ENCODE measurements at places on chromosomes 5 and 9.

- H3K4me3 ChIP-seq: peak overlapping the region; percentile 98
- H3K36me3 ChIP-seq: peaks cover 9% of the 10 kb centered on the region
- H3K27me3 ChIP-seq: no peaks in the 10 kb centered on the region
- peaks cover 32% of the 10 kb centered on the region for H3K4me1 ChIP-seq
- peak overlapping the region; percentile 85 for H3K27ac ChIP-seq
Measured at GRCh38 chr9:19102181-19102630, 498 bp downstream of the HAUS6 start.

DNA sequence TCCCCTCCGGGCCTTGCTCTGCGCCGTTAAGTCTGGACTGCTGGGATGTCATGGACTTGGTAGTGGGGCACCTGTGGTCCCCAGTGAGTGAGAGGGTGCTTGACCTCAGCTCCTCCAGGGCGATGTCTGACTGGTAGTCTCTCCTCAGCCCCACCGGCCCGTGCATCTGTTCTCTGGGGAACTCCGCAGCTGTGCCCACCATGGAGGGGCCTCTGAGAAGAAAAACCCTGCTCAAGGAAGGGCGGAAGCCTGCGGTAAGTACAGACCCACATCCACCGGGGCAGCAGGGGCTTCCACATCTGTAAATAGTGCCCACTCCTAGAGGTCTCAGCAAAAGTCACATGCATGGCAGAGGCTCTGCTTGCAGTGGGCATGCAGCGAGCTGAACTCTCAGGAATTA lies 52.6 kb upstream of the GARNL3 start:
- H3K4me3 ChIP-seq: no peak overlapping the region
- no peak for DNase-seq
- H3K27ac ChIP-seq: no peak overlapping the region
- H3K4me1 ChIP-seq: peaks cover 8% of the 10 kb centered on the region
- H3K27me3 ChIP-seq: peaks cover 37% of the 10 kb centered on the region
- 0 out of 2 replicates have a peak, but pooled peaks cover 3% of the 10 kb centered on the region for H3K36me3 ChIP-seq

GRCh38 chr5:1177826-1178528 lies 23.4 kb upstream of the SLC6A19 start:
- no peaks in the 10 kb centered on the region for H3K36me3 ChIP-seq
- H3K27ac ChIP-seq: no peak overlapping the region

DNA sequence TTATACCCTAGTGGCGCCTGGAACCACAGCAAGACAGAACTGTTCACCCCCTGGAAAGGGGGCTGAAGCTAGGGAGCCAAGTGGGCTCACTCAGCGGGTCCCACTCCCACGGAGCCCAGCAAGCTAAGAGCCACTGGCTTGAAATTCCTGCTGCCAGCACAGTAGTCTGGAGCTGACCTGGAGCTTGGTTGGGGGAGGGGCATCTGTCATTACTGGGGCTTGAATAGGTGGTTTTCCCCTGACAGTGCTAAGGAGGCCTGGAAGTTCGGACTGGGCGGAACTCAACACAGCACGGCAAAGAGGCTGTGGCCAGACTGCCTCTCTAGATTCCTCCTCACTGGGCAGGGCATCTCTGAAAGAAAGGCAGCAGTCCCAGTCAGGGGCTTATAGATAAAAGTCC lies 19.5 kb downstream of the BTNL3 start:
- no peaks in the 10 kb centered on the region for H3K36me3 ChIP-seq
- H3K4me1 ChIP-seq: no peaks in the 10 kb centered on the region
- no peak for DNase-seq
- H3K4me3 ChIP-seq: no peak overlapping the region
- H3K27ac ChIP-seq: no peak overlapping the region

- DNase-seq: peak; percentile 65
- peak overlapping the region; percentile 96 for H3K27ac ChIP-seq
- no peaks in the 10 kb centered on the region for H3K36me3 ChIP-seq
- H3K27me3 ChIP-seq: peaks cover 3% of the 10 kb centered on the region
- H3K4me3 ChIP-seq: peak overlapping the region; percentile 82
Measured at GRCh38 chr9:128072144-128073021, 4.4 kb downstream of the SLC25A25 start.

- no peak for DNase-seq
- no peaks in the 10 kb centered on the region for H3K4me1 ChIP-seq
- H3K36me3 ChIP-seq: no peaks in the 10 kb centered on the region
Measured at GRCh38 chr5:35820735-35821134, 36.0 kb upstream of the IL7R start.

- H3K4me3 ChIP-seq: no peak overlapping the region
- no peaks in the 10 kb centered on the region for H3K4me1 ChIP-seq
Measured at GRCh38 chr9:114559830-114560513, 27.6 kb upstream of the ATP6V1G1 start.

GRCh38 chr9:77661566-77662085 lies 13.5 kb upstream of the GNA14 start:
- no peak overlapping the region for H3K27ac ChIP-seq
- no peak for DNase-seq

GRCh38 chr5:80116000-80116399 lies 80.9 kb downstream of the THBS4 start:
- no peaks in the 10 kb centered on the region for H3K36me3 ChIP-seq
- H3K27ac ChIP-seq: no peak overlapping the region
- DNase-seq: no peak
- no peaks in the 10 kb centered on the region for H3K4me1 ChIP-seq

GRCh38 chr5:15933259-15934207 lies 246.1 kb downstream of the MARCHF11 start:
- H3K4me3 ChIP-seq: no peak overlapping the region
- H3K27me3 ChIP-seq: no peaks in the 10 kb centered on the region
- no peak for DNase-seq
- peaks cover 42% of the 10 kb centered on the region for H3K4me1 ChIP-seq
- H3K36me3 ChIP-seq: peaks cover 31% of the 10 kb centered on the region

- H3K36me3 ChIP-seq: peaks cover 29% of the 10 kb centered on the region
- H3K4me3 ChIP-seq: peak overlapping the region; percentile 41
- peak overlapping the region; percentile 83 for H3K27ac ChIP-seq
- no peak for DNase-seq
- peaks cover 34% of the 10 kb centered on the region for H3K4me1 ChIP-seq
- H3K27me3 ChIP-seq: peaks cover 2% of the 10 kb centered on the region
Measured at GRCh38 chr5:134568761-134569695, 43.6 kb downstream of the JADE2 start.

DNA sequence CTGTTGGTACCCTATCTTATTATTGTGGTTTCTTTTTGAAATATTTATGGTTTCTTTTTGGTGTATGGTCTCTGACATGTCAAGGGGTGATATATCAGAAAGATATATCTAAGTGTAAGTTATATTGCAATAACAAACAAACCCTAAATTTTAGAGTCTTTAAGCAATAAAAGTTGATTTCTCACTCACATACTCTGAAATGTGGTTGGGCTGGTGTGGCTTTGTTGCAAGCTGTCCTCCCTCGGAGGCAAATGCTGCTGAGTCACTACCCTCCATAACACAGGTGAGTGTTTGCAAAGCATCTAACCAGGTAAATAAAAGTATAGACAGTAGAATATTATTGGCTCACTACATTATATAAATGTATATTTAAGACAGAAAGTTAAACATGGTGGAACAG lies 253.2 kb downstream of the CDH18 start:
- no peak overlapping the region for H3K27ac ChIP-seq
- no peaks in the 10 kb centered on the region for H3K4me1 ChIP-seq
- H3K36me3 ChIP-seq: no peaks in the 10 kb centered on the region
- DNase-seq: no peak
- no peaks in the 10 kb centered on the region for H3K27me3 ChIP-seq
- H3K4me3 ChIP-seq: no peak overlapping the region

DNA sequence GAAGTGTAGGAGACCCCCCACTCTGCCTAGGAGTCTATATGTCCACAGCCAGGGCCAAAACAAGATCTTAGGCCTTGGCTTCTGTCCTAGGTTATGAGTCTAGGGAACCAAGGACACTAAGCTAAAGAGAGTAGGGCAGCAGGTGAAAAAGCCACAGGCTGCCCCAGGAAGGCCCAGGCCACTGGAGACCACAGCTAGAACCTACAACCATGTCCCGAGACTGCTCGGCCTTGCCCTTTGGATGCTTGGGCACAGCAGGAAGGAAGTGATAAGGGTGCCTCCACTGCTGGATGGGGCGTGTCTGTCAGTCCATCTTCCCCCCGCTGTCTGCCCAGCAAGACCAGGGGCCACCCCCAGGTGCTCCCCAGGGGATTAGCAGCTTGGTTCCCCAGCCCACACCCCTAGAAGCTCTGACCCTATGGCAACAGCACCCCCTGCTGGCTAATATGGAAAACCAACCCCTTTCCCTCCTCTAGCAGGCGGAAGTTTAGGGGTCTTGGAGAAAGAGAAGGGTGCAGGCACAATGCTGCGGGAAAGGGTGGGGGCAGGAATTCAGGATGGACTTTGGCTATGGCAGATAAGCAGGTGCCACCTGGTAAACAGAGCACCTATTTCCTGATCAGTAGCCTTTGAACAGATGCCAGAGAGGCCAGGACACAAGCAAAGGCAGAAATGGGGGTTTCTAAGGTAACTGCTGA lies 10.5 kb upstream of the IRF1 start:
- peaks cover 1% of the 10 kb centered on the region for H3K27me3 ChIP-seq
- no peak for DNase-seq
- no peaks in the 10 kb centered on the region for H3K36me3 ChIP-seq
- H3K27ac ChIP-seq: peak overlapping the region; percentile 62
- peaks cover 61% of the 10 kb centered on the region for H3K4me1 ChIP-seq

GRCh38 chr5:122844136-122844909 lies 1.1 kb upstream of the SNX24 start:
- H3K4me1 ChIP-seq: peaks cover 42% of the 10 kb centered on the region
- H3K27ac ChIP-seq: peak overlapping the region; percentile 95
- peak overlapping the region; percentile 95 for H3K4me3 ChIP-seq
- no peak for DNase-seq
- no peaks in the 10 kb centered on the region for H3K36me3 ChIP-seq
- no peaks in the 10 kb centered on the region for H3K27me3 ChIP-seq

DNA sequence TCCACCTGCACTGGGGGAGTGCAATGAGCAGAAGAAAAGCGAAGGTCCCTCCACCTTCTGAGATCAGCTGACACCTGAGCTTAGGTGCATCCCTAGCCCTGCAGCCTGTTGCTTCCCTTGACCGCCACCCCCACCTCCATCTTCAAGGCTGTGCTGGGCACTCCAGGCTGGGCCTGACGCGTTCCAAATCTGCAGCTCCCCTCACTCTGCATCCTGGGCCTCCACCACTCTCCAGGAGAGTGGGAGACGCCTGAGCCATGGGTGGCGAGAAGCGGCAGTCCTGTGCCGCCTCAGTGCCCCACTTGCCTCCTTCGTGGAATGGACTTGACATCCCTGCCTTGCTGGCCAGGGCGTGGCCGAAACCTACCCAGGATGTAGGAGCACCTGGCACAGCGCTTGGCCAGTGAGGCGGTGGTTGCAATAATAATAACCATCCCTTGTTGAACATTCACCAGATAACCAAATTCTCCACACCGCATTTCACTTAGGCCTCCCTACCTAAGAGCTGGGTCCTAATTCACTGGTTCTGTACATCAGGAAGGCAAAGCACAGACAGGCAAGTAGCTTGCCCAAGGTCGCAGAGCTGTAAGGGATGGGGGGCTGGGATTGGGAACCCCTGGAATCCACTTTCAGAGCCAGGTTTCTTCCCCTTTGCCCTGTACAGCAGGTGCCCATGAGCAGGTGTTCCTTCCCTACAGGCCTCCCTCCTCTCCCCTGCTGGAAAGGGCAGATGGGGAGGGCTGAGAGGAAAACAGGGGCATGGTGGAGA lies 11.7 kb downstream of the B4GALT7 start:
- peaks cover 9% of the 10 kb centered on the region for H3K27me3 ChIP-seq
- H3K27ac ChIP-seq: no peak overlapping the region
- no peaks in the 10 kb centered on the region for H3K4me1 ChIP-seq
- no peak for DNase-seq
- H3K4me3 ChIP-seq: no peak overlapping the region

- no peak overlapping the region for H3K27ac ChIP-seq
- peaks cover 9% of the 10 kb centered on the region for H3K27me3 ChIP-seq
- no peak overlapping the region for H3K4me3 ChIP-seq
- H3K36me3 ChIP-seq: no peaks in the 10 kb centered on the region
- H3K4me1 ChIP-seq: peaks cover 12% of the 10 kb centered on the region
Measured at GRCh38 chr5:96381526-96381925, 51.5 kb downstream of the PCSK1 start.

GRCh38 chr5:33470544-33470943 lies 29.8 kb downstream of the TARS1 start:
- DNase-seq: peak; percentile 61
- H3K4me3 ChIP-seq: no peak overlapping the region
- peaks cover 38% of the 10 kb centered on the region for H3K36me3 ChIP-seq
- no peak overlapping the region for H3K27ac ChIP-seq
- peaks cover 9% of the 10 kb centered on the region for H3K4me1 ChIP-seq

DNA sequence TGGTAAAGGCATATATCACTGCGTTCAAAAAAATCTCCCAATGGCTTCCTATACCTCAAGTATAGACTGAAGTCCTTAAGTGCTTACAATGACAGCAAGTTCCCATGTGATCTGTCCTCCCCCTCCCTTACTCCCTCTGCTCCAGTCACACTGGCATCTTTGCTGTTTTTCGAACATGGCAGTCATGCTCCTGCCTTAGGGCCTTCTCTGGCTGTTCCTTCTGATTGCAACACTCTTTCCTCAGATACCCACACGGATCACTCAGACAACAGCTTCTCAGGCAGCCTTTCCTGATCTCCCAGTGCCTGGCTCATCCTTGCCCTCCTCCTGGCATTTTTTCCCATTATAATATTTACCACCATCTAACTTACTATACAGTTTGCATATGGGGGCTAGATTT lies 232.8 kb downstream of the ARHGEF28 start:
- H3K27me3 ChIP-seq: no peaks in the 10 kb centered on the region
- peaks cover 18% of the 10 kb centered on the region for H3K4me1 ChIP-seq
- DNase-seq: no peak
- peaks cover 15% of the 10 kb centered on the region for H3K36me3 ChIP-seq
- H3K27ac ChIP-seq: no peak overlapping the region

DNA sequence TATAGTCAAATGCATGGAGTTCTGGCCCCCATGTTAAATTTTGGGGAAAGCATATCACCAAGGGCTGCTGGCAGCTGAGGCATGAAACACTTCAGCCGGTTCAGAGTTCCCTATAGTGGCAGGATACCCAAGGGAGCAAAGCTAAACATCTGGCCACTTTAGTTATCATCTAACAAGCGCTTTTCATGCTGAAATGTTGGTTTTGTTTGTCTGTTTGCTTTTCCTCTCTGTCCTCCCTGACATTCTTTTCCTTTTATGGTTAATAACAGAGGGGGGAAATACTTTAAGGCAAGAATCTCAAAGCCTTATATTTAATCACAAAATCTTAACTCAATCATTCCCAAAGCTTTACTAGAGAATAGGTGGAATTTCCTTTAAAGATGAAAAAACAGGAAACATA lies 11.9 kb downstream of the APBA1 start:
- H3K27ac ChIP-seq: no peak overlapping the region
- H3K27me3 ChIP-seq: no peaks in the 10 kb centered on the region
- no peaks in the 10 kb centered on the region for H3K36me3 ChIP-seq
- H3K4me1 ChIP-seq: peaks cover 31% of the 10 kb centered on the region
- no peak overlapping the region for H3K4me3 ChIP-seq
- DNase-seq: no peak

- no peaks in the 10 kb centered on the region for H3K36me3 ChIP-seq
- H3K27ac ChIP-seq: no peak overlapping the region
- no peak for DNase-seq
- no peaks in the 10 kb centered on the region for H3K27me3 ChIP-seq
- no peak overlapping the region for H3K4me3 ChIP-seq
Measured at GRCh38 chr9:133137451-133138231, 16.6 kb upstream of the RALGDS start.

All from HFFc6 (cell line).